Activated naive CD4-positive, alpha-beta T cell treated with anti-CD3 and anti-CD28 coated beads, Interleukin-2, amount 50 U/mL, for 72 hours (primary cell): ENCODE measurements at places on chromosomes 7 and 10.

DNA sequence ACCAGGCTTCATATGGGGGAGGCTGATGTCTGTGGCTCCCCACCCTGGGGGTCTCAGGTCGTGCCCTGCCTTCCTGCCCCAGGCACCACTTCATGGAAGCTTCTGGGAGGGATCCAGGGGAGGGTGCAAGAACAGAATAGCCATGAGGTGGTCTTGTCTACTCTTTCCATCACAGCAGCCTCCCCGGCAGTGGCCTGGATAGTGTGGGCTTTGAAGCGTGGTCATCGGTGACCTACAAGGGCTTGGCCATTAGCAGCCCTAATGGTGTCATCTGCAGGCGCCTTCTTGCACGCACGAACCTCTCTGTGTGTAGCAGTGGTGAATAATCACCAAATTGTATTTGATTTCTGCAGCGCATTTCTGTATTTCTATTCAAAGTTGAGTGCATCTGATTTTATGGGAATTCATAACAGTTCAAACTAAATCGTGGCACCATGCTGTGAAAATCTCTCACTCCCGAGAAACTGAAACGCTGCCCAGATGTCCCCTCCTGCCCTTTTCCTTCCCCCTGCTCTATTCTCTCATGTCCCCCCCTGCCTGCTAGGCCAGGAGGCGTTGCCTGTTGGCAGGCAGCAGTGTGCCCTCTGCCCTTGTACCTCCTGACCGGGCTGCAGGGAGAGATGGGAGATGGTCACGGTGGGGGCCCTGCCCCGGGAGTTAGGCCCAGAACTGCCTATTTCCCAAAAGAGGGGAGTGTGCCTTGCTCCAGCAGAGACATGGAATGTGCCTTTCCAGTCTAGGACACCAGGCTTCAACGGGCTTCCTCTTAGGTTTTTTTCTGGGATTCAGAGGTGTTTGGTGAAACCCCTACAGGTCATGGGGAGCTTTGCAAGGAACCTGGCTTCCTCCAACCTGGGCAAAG lies 34.8 kb downstream of the CDH23 start:
- no peak for DNase-seq

GRCh38 chr10:98790817-98791216 lies 344.1 kb upstream of the HPS1 start:
- DNase-seq = no peak

- no peak for DNase-seq
Measured at GRCh38 chr7:4849390-4849789, 12.4 kb downstream of the PAPOLB start.

- DNase-seq = no peak
Measured at GRCh38 chr7:38928506-38928905, 19.5 kb upstream of the VPS41 start.

- no peak for DNase-seq
Measured at GRCh38 chr7:157041004-157041403, 30.5 kb upstream of the MNX1 start.

GRCh38 chr7:22137466-22137865 lies 191.8 kb upstream of the CDCA7L start:
- DNase-seq = no peak

DNA sequence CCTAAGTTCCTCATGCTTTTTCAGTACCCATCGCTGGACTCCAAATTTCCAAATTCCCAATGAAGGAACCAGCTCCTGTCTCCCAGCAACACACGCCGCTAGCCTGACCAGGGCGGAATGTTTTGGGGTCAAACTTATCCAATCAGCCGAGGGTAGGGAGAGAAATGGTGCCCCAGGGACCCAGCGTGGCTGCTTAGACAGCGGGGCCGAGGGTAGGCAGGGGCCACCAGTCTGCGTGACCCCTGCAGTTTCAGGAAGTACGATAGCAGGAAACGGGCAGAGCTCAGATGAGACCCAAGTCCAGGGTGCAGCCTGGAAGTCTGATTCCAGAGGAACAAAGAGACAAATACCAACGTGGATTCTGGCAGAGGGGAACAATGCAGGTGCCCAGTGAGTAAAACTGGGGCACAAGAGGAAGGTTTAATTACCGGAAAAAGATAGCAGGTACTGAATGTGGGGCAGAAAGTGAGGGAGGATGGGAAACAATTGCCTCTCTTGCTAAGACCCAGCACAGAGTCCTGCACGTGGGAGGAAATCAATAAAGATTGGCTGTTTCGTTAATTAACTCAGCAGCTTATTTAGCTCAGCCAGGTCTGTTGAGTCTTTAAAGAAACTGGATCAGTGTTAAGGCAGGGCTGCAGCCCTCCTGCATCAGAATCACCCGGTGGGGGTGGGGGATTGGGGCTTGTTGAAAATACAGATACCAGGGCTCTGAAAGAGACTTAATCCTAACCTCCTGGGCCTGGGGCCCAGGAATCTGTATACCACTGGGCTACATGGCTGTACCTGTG lies 50.4 kb upstream of the NFE2L3 start:
- no peak for DNase-seq

- DNase-seq = no peak
Measured at GRCh38 chr7:76428149-76428823, 3.5 kb downstream of the ZP3 start.

GRCh38 chr7:25260862-25261494 lies 32.7 kb upstream of the NPVF start:
- no peak for DNase-seq
